T1000 (cell line): ENCODE measurements at places on chromosomes 6 and 20.

DNA sequence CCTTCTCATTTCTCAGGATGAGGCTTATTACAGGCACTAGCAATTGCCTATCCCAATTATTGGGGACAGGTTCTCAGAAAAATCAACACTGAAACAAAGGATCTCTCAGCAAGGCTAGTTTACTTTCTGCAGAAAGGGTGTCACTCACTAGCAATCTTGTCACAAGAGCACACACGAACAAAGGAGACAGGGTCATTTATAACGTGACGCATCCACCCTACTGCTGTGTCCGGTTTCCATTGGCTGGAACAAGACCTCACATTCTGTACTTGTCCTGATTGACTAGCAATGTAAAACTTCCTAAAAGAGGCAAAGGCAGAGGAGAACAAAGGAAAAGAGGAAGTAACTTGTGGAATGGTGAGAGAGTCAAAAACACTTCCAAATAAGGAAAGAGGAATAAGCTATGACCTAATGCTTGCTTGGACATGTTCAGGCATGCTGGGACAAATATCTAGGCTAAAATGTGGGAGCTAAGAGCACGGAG lies 160.2 kb upstream of the STXBP5 start:
- no peak for DNase-seq

- DNase-seq: no peak
Observed at GRCh38 chr6:32190911-32191677, 1.1 kb upstream of the PBX2 start.

GRCh38 chr6:25504661-25505060 lies 147.4 kb upstream of the SCGN start:
- no peak for DNase-seq

GRCh38 chr20:4767084-4767483 lies 45.4 kb downstream of the PRND start:
- no peak for DNase-seq

DNA sequence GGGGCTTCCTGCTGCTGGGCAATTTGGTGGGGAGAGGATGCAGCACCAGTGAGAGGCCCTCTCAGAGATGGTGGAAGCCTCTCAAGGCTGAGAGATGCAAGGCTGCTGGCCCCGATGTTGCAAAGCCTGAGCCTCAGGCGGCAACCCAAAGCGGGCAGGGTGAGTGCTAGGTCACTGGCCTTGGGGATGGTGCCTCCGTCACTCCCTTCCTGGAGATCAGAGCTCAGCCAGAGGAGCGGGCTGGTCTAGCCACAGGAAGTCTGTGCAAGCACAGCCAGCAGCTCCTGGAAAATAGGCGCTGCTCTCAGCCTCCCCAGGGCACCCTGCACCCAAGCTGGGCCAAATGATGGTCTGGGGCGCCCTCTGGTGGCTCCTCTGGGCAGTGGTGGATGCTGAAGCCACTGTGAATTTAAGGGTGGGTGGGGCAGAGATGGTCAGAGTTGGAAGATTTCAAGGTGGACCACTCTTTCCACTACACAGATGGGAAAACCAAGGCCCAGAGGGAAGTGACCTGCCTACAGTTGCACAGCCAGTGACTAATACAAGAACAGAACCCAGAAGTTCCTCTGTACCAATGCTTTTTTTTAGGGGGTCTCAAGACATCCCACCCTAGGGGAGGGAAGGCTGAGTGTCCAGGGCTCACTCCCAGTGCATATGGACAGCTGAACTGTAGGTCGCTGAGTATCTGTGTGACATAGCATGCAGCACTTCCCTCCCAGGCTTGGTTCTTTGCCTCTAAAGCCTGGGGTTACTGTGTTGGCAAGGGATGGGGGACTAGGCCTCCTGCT lies 20.8 kb downstream of the C20orf203 start:
- DNase-seq: peak; percentile 60

DNA sequence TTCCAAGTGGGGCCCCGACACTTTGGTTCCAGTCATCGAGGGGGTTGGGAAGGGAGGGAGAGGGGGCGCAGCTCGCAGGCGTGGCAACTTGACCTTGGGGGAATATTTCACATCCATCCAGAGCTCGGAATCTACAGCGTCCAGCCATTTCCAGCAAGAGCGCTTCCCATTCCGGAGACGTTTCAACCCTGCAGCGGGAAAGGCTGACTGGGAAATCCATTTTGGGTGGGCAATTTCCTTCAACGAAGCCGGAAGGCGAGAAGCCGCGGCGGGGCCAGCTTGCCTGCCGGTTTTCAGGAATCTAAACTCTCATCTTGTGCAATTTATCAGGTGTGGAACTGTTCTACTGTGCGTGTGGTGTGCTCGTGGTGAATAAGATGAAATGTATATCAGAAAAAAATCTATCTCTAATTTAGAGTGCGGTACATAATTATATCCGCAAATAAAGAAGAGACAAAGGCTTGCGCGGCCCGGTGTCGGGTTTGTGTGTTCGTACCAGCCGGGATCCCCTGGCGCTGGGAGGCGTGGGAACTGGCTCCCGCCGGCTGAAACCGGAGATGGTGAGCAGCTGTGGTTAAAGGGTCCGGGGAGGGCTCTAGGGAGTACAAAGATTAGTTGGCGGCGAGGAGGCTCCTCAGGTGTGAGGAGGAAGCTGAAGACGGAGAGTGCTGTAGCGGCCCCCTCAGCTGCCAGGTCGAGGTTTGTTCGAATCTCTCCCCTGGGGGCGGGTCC lies 4.8 kb downstream of the SLC32A1 start:
- DNase-seq: no peak

DNA sequence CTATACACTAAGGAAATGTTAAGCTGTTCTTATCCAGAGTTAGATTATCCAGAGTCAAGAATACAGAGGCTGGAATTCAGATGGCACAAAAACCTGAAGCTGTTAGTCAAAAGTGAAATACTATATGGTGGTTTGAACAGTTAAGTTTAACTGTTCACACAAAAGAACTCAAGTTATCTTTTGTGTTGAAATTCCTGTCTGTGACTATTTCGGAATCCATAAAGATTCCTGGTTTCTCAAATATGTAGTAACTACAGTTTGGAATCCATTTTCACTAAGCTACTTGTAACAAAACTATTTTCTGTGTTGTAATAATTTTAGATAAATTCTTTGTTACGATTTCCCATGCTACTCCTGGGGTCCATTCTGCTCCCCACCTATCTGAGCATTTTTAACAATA lies 24.5 kb downstream of the FIG4 start:
- DNase-seq: no peak

DNA sequence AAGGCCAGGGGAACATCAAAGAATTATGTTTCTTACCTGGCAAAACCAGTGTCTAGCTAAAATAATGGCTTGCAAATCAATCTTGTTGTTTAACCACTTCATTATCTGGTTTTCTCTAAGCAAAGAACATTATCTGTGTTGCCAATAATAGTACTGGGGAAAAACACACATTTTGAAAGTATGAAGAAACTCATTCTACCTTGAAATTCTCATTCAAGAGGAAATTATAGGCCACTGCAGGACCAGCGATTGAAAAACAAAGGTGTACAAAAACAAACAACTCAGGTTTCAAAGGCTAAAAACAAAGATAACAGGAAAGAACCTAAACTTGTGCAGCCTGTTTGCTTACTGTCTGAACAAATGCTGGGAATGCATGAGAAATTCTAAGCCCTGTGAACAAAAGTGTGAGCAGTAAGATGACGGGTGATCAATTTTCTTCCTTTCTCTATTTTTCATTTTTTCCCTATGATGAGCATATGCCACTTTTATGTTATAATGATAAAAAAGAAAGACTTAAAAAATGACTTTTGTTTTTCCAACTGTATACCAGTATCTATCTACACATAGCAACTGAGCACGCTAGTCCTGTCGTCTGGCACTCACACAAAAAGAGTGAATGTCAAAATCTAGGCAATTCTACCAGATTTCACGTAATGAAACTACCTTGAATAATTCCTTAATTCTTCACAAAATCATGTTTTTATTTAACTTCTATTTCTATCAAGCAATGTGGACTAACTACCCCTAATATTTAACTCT lies 117.9 kb downstream of the SGK1 start:
- no peak for DNase-seq

- DNase-seq: no peak
Observed at GRCh38 chr6:145842693-145843546, 28.3 kb upstream of the FBXO30 start.

DNA sequence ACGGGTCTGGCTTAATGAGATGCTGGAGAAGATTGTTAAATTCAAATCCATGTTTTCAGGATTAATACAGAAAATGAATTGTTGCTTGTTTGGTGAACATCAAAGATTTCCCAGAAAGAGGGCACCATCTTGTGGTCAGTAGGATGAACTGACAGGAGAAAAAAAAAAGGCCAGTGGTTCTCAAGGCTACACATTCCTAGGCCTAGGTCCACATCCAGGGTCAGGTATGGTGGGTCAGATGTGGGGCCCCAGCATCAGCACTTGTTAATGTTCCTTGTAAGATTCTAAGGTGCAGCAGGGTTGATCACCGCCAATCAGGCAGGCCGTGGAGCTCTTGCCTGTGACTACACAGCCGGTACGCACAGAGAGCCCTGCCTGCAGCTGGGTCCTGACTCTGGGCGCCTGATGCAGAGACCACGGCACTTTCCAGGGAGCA lies 34.0 kb upstream of the FOXO3 start:
- DNase-seq: no peak

DNA sequence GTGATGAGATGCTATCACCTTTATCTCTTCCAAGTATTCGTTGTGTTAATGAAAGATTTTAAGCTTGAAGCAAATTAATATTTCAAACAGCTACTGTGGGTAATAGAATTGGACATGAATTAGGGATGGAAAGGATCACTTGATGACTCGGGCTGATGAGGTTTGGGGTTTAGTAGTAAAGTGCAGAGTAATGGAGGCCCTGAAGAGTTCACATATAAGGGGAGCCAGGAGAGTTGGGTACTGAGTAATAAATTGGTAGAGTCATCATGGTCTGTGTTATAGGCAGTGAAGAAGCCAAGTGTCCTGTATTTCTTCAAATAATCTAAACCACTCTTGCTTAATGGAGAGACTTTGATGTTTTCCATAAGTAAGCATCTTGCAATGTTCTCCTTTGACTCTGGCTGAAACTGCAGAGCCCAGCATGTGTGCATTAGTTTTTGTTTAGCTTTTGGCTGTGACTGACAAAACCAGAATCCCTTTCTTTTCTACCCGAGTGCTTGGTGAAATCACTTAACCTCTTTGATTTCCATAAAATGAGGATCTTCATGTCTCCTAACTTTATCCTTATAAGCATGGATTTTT lies 57.6 kb downstream of the L3MBTL3 start:
- DNase-seq: no peak

DNA sequence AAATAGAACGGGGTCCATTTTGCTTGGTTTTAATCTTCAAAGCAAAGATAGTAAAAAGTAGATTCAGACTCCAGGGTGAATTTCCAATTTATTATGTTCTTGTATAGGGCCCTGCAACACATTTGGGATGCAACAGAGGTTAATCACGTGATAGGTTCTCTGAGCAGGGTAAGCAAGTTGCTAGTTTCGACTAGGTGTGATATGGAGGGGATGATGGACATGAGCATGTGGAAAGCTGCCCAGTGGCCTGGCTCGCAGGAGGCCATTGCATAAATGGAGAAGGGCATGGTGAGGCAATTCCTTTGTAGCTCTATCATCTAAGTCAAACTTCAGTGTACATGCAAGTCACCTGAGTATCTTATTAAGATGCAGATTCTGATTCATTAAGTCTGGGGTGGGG lies 17.7 kb upstream of the ADGRF4 start:
- no peak for DNase-seq

- no peak for DNase-seq
Observed at GRCh38 chr6:80488190-80488589, 381.7 kb downstream of the BCKDHB start.

DNA sequence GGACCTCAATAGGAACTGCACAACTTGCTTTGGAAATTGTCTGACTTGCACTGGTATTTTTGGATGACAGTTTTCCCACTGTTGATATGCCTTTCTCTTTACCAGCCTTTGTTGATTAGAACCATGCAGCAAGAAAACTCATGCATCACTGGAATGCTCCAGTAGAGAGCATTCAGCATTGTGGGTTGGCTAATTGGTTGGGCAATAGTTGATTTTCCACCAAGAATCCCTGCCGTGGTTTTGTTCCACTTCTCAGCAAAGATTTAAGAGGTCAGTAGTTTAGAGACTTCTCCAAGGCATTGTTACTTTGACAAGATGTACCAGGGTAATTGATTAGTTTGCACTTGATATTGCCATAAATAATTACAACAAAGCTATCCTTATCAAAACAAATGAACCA lies 260.0 kb downstream of the DHX35 start:
- DNase-seq: no peak

DNA sequence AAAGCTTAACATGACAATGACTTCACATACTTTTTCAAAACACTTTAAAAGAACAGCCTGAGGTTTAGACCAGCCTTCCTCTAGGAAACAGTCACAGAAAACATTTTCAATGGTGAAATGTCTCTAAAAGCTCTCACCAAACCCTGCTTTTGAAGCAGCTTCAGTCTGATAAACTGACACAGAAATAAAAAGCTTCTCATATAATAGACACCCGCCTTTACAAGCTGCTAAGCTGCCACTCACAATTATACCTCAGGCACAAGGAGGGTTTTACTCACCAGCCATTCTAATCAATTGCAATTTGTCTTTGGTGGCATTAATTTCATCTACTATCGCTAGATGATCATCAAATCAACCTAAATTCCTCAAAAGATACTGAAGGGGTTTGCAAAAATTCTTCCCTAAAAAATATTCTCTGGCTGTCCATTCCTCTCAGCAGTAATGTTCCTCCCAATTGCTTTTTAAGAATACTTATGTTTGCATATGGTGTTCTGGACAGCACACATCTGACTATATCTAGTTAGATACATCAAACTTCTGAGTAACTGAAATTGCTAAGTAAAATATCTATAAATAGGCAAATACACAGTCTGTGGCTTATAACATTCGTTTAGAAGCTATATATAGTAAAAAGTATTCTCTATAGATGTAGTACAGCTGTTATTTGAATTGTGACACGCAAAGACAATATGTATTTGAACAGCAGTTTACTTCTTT lies 29.4 kb downstream of the KIF13A start:
- no peak for DNase-seq

GRCh38 chr6:147768969-147769368 lies 260.5 kb downstream of the SAMD5 start:
- DNase-seq: no peak

- DNase-seq: no peak
Observed at GRCh38 chr6:496649-497048, 105.1 kb downstream of the IRF4 start.

GRCh38 chr20:40610730-40611129 lies 78.3 kb downstream of the MAFB start:
- no peak for DNase-seq
